ENCODE measurements at places on chromosomes 12 and 14.

- no peak for DNase-seq
Observed at GRCh38 chr12:31626270-31626995, 33.1 kb upstream of the ETFBKMT start.

- no peak for DNase-seq
Observed at GRCh38 chr12:12872139-12872933, 19.0 kb upstream of the GPRC5A start.

DNA sequence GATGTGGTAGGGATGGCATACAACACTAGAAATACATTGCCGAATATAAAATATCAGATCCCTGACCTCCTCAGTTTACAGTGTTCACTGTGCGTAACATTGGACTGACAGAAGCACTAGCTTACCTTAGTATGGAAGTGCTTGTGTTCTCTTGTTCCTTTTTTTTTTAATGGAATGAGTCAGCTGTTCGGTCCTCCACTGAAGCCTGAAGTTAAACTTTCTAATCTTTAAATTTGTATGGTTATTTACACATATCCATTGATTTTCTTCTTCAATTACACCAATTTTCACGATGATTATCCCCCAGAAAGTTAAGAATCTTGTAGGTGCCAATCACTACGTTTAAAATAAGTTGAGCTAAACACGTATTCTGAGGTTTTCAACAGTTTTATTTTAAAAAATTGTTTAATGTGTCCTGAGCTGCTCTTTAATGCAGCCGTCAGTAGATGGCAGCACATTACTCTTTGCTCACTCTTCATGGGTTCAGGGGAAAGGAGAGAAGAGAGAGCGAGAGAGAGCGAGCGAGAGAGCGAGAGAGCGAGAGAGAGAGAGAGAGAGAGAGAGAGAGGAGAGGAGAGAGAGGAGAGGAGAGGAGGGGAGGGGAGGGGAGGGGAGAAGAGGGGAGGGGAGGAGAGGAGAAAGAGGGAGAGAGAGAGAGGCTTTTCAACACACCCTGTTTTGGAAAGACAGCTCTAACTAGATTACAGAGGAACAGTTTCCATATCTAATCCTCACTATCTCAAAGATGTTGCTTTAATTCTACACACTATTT is 134.7 kb upstream of the SCAF11 start:
- no peak for DNase-seq

DNA sequence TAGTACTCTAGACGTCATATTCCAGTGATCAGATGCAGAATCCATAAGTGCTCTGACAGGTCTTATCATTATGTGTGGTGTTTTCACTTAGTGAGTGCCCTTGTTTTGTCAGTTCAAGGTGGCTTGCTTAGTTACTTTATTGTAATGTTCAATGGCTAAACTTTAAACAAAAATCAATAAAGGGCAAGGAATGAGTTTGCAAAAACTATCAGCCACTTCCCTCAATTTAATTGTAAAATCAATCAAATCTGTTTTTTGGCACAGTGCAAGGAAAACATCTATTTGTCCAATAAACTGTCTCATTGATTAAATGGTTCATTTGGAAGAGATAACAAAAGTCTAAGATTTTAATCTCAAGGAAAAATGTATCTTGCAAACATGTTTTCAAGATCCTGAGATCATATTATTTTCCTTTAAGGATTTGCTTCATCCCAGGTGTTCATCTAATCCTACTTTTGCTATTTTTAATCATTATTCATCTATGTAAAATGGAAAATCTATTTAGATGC is 59.6 kb upstream of the EEA1 start:
- no peak for DNase-seq

DNA sequence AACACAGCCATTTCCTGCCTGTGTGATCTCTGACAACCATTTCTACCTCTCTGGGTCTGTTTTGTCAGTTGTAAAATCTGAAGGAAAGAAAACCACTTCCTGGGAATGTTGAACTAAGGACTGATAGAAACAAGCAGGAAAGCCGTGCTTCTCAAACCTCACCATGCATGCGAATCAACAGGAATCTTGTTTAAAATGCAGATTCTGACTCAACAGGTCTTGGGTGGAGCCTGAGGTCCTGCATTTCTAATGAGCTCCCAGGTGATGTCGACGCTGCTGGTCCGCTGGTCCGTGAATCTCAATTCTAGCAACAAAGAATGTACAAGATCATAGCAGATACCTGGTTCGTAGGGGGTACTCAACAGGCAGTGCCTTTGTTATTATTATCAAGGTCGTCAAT is 38.0 kb upstream of the GPATCH2L start:
- DNase-seq: no peak

All from right kidney (tissue), 9 donors.